ENCODE measurements at places on chromosomes 1 and 21.

- no peak for DNase-seq
These were observed 2.4 kb upstream of the FCGR2A start for GRCh38 chr1:161502641-161503393.

DNA sequence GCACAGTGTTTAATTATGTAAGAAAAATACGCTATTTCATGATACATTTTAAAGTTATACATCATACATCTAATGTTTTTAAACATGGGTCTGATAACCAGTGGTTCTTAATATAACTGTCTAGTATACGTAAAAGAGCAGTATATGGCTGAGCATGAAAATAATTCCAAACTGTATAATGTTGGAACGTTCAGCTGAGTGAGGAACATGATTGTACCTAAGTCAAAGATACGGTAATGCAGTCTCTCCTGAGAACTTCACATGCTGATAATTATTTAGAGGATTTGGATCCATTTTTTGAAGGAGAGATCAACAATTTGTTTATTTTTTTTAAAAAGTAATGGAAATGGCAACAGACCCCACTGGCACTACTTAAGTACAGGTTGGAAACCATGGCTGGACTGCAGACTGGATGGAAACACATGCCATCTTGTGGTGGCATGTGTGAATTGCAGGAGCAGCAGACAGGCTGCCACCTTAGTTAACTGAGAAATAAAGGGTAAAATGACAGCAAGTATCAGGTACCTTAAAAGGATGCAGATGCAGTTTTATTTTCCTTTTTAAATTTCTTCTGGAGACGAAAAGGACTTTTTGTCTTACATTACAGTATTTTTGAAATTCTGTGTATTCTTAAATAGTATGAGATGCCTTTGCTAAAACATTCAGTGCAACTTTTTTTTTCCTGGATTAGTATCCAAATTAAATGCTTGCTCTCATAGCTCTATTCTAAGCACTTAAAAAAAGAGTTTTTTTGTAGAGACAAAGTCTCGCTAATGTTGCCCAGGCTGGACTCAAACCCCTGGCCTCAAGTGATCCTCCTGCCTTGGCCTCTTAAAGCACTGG lies 73.8 kb downstream of the MTR start:
- DNase-seq, result peak; percentile 39

GRCh38 chr1:212244441-212244840 lies 40.8 kb upstream of the PPP2R5A start:
- DNase-seq, result no peak

GRCh38 chr1:26161415-26162219 lies 2.7 kb downstream of the FAM110D start:
- peak; percentile 55 for DNase-seq

DNA sequence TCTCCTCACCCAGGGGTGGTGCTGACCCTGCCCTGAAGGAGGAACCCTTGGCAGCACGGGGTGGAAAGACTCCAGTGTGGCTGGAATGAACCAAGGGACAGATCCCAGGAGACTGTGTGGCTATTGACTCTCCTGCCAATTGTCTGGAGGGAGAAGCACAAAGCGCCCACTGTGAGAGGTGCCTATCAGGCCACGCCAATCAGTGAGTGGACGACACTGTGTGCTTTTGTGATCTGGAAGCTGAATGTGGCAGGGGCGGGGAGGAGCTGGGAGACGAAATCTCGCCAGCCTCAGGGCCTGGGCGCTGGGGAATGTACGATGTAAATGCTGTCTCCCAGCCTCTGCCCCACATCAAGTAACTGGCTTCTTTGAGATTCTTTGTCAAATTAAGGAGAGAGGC lies 167.1 kb downstream of the ZBTB18 start:
- DNase-seq, result no peak

DNA sequence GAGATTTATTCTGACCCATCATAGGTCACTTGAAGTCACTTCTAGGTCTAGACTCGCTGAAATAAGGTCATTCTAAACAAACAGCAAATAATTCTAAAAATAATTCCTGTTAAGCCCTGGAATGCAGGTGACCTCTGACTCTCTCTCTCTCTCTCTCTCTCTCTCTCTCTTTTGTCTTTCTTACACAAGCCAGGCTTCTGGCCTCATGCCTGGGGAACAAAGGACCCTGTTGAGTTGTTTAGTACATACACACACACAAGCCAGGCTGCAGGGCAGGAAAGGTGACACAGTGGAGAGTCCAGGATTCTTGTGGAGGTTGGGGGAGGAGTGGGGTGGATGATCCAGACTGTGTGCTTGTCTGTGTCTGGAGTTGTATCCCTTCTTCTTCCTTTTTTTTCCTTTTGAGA lies 4.0 kb upstream of the MEX3A start:
- DNase-seq, result no peak

GRCh38 chr1:56534130-56534651 lies 45.2 kb downstream of the PLPP3 start:
- no peak for DNase-seq
